Stimulated activated CD4-positive, alpha-beta T cell treated with anti-CD3 and anti-CD28 coated beads, Interleukin-1b, Interleukin-23, amount 100 ng/mL, for 1 hour (primary cell): ENCODE measurements at places on chromosomes 1 and 21.
A peak's percentile ranks its signal among the peaks of the same experiment; 100 is the strongest.

DNA sequence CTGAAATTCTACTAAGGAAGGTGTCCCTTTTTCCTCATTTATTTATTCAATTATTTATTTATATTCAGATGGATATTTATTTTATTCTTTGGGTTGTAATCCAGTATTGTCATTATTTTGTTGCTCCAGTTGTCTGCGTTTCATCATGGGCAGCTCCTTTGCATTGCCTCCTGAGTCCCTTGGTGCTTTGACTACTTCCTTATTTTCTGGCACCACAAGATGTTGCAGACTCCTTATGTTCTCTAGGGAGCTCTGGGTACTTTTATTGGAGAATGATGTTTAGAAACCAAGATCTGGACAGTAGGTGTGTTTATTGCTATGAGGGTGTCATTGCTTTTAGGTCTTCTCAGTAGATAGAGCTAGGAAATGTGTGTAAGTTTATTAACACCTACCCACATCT lies 59.9 kb upstream of the ERRFI1 start:
- no peak for DNase-seq

GRCh38 chr1:209651138-209651587 lies 1.1 kb downstream of the LAMB3 start:
- DNase-seq, result peak; percentile 10

- no peak for DNase-seq
Measured at GRCh38 chr21:16179773-16180172, 450.0 kb downstream of the USP25 start.

- no peak for DNase-seq
Measured at GRCh38 chr1:61606448-61607312, 118.3 kb downstream of the TM2D1 start.

DNA sequence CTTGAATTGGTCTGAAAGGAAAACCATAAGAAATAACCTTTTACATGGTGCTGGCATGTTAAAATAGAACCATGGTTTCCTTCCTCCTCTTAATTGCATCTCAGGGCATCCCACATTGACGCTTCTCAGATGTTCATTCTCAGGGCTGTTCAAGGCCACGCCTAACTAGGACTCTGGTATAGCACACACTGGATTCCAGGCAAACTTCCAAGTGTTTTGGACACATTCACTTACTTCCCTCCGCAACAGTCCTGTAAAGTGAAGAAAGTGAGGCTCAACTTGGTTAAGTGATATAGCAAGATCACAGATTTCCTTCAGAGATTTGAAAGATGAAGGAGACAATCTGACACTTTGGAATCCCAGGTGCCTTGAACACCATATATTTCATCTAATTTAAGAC lies 244.8 kb downstream of the DUSP10 start:
- DNase-seq, result no peak

DNA sequence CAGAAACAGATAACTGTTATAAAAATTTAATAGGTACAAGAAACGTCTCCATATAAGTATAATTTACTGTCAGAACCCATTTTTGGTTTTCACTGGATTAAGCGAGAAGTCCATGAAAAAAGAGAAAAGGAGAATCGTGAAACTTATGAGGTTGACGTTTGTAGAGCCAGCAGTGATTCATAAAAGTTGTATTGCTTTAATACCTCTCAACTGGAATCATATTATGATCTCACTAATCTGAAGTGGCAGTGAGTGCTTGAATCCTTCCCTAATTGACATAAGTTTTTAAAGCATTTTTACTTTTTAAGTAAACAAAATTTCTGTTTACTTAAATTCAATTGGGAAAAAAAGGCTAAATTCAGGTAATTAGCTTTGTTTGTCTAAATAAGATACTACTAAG lies 315.3 kb downstream of the TPR start:
- no peak for DNase-seq

DNA sequence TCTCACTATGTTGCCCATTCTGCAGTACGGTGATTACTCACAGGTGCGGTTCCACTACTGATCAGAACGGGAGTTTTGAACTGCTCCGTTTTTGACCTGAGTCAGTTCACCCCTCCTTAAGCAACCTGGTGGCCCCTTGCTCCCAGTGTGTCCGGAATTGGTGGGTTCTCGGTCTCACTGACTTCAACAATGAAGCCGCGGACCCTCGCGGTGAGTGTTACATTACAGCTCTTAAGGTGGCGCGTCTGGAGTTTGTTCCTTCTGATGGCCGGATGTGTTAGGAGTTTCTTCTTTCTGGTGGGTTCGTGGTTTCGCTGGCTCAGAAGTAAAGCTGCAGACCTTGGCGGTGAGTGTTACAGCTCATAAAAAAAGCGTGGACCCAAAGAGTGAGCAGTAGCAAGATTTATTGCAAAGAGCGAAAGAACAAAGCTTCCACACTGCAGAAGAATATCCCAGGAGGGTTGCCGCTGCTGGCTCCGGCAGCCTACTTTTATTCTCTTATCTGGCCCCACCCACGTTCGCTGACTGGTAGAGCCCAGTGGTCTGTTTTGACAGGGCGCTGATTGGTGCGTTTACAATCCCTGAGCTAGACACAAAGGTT lies 17.6 kb upstream of the PARP1 start:
- no peak for DNase-seq

DNA sequence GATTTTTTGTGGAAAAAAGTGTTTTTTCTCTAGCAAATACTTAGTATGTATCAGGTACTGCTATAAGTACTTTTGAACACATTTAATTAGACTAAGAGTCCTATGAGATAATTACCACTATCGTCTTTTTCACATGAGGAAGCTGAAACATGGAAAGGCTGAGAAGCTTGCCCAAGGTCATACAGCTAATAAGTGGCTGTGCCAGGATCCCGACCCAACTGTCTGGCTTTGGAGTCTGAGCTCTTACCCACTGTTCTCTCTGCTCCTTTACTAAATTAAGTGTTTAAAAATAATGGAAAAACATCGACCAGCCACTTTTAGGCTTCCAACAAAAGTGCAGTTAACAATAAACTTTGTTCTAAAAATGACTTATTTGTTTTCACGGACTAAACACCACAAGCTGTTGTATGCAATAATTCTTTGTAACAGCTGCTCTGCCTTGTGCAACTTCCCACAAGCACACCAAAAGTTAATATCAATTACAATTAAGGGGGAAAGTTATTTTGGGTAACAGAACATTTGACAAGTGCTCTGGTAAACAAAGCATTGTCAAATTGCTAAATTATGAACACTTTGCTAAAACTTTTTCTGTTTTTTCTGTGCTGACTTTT lies 75.7 kb downstream of the CRB1 start:
- DNase-seq, result no peak

DNA sequence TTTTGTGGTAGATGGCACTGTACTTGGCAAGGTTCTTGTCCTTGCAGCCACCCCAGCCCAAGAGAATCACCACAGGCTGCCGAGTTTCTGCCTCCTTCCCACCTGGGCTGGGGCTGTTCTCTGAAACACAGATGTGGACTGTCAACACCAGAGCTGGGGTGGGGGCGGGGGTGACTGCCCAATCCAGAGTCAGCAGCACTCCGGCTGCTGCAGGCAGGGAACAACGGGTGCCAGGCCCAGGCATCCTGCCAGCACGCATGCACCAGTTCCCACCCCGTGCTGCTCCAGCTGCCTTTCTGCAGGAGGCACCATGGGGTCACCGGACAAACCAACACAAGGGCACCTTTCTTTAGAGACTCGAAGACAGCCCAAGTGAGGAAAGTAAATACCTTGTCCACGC lies 14.1 kb downstream of the TMEM53 start:
- DNase-seq, result no peak

DNA sequence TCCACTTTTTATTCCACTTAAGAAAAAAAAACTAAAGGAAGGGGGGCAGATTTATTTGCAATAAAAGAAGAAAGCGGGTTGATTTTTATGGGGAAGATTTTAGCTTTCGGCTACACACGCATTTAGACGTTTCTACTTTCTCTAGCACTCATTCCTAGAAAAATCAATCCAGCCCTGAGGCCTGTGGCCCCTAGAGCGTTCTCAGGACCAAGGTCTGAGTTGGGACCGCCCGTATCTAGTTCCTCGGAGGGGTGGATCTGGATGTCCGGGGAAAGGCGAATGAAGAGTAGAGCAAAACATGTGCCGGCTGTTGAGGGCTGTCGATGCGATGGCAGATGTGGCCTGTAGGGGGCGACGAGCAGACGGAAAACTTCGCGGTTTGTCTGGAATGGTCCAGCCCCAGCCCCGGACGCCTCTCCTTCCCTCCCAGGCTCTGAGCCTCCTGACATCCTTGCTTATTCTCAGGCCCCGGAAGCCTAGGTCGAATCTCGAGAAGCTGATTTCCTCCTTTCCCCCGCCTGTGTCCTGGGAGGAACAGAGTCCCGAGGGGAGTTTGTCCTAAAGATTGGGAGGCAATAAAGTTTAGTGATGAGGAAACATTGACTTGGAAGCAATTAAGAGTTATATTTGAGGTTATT lies 5.2 kb downstream of the FOXD3 start:
- no peak for DNase-seq

- DNase-seq, result peak; percentile 40
Measured at GRCh38 chr1:117367046-117368025, at the start of gene MAN1A2. Gene MAN1A2, plus strand, starts transcription at chr1:117367449. Its CDS starts 735 bp downstream, at chr1:117368184.

- no peak for DNase-seq
Measured at GRCh38 chr1:110893908-110894490, 21.1 kb downstream of the CD53 start.

DNA sequence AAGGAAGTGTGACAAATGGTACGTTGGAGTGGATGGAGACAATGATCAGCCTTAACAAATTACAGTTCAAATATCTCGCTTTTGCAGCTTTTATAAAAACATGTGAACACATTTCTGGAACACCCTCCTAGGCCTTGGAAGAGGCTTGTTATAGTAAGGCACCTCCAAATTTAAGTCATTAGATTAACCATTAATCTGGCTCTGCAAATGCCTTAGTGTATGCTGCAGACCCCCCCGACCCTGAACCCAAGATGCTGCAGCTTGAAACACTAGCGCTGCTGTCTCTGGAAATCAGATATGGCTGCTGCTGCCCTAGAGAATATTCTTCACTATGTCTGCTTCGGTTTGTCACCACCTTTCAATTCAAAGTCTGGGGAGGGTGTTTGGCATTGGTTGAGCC lies 196.4 kb downstream of the MIS18A start:
- no peak for DNase-seq

GRCh38 chr1:16053781-16054502 lies 10.4 kb downstream of the CLCNKB start:
- no peak for DNase-seq

GRCh38 chr1:150563340-150564038 lies 14.3 kb downstream of the ADAMTSL4 start:
- DNase-seq, result no peak

DNA sequence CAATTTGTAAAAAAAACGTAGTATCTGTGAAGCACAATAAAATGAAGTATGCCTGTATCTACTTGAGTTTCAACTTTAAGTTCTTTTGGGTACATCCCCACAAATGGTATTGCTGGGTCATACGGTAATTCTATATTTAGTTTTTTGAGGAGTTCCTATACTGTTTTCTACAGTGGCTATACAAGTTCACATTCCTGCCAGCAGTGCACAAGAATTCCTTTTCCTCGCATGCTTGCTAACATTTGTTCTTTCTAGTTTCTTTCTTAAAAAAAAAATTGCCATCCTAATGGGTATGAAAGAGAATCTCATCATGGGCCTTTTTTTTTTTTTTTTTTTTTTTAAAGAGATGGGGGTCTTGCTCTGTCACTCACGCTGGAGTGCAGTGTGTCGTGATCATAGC lies 41.9 kb downstream of the UCK2 start:
- DNase-seq, result no peak

GRCh38 chr1:179200586-179200985 lies 28.9 kb downstream of the ABL2 start:
- no peak for DNase-seq

DNA sequence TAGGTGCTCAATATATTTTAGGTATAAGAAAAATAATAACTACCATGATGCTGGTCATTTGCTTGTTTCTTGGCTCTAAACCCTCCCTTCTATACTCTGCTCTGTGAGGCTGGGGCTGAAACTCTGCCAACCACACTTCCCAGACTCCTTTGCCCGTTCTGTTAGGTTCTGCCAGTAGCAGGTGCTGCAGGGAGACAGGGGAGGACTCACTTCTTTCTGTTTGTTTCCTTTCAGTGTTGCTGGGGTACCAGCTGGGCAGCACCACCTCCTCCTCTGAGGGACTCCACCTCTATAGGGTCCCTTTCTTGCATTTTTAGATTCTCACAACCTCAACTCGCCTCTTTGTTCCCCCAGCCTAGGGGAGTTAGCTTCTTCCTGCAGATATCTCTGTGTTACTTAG lies 17.0 kb upstream of the SH2D2A start:
- DNase-seq, result no peak

GRCh38 chr1:101435831-101436511 lies 199.2 kb downstream of the S1PR1 start:
- no peak for DNase-seq

GRCh38 chr1:233357595-233358397 lies 30.3 kb downstream of the MAP3K21 start:
- no peak for DNase-seq

DNA sequence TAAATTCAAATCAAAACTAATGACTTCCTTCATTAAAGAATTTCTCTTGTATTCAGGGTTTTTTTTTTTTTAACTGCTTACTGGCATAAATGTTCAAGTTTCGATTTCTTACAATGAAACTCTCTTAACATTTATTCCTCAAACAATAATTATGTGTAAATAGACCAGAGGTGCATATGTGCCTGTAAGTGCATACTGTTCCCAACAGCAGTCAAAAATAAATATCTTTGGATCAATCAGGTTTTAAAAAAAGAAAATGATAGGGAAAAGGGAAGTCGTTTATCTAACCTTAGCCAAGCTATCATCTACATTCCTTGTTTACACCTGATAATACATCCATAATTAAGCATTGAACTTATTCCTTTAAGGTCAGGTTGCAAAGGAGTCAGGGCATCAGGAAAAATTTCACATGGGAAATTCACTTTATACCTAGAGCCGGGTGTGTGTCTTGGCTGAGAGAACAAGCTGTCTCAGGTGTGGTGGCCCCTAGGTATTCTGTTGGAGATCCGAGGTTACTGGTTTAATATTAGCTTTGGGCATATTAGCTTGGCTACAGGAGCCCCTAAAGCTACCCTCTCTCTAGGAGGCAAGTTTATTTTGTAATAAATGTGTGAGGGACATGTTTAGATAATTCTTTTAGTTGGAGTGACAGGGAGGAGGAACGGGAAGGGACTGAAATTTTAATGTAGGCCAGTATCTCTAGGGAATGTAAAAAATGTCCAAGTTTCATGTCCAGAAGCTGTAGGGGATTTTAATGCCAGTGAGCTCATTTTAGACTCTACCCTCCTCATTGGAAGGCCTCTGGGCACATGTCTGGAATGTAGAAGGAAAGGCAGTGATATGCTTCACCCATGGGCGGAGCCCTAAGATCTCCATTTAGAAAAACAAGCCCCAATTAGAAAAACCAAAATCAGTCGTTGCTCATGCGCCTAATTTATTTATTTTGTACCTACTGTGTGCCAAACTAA lies 327.9 kb upstream of the PROX1 start:
- no peak for DNase-seq
